Right lobe of liver (tissue), 6 donors: ENCODE measurements at places on chromosomes 6 and 20. TPM values are rescaled to one million over a fixed set of nuclear protein-coding genes. Genes with fewer than 3 reads are reported as not detected.

TRIM31 gene
- 0.40 TPM for total RNA-seq

OR2J3 gene
- total RNA-seq, result not detected

IRF4 gene
- 5.0 TPM for total RNA-seq

DNA sequence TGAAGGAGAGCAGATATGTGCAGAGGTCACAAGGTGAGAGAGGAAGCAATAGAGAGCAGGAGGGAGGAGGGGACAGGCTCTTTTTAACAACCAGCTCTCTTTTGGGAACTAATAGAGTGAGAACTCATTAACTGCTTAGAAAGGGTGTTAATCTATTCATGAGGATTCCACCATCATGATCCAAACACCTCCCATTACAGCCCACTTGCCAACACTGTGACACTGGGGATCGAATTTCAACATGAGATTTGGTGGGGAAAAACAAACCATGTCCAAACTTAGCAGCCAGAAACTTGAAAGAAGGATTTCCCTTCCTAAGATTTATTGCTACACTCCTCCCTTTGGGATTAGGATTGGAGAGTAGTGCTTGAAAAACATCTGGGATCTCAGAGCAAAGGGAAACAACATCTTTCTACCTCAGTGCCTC, 135.5 kb upstream of the PLCB4 start:
- H3K4me1 ChIP-seq, result no peaks in the 10 kb centered on the region
- no peak overlapping the region for H3K4me3 ChIP-seq
- H3K27ac ChIP-seq, result no peak overlapping the region
- H3K36me3 ChIP-seq, result no peaks in the 10 kb centered on the region
- no peaks in the 10 kb centered on the region for H3K27me3 ChIP-seq
- no peak for DNase-seq

GRCh38 chr6:83536034-83536646, 23.8 kb downstream of the PRSS35 start:
- H3K27ac ChIP-seq, result no peak overlapping the region
- H3K27me3 ChIP-seq, result no peaks in the 10 kb centered on the region
- H3K36me3 ChIP-seq, result no peaks in the 10 kb centered on the region
- H3K4me1 ChIP-seq, result no peaks in the 10 kb centered on the region
- no peak overlapping the region for H3K4me3 ChIP-seq
- peak; percentile 28 for DNase-seq

GRCh38 chr6:127762284-127762683, 138.6 kb downstream of the THEMIS start:
- no peak for DNase-seq
- H3K4me3 ChIP-seq, result no peak overlapping the region
- no peak overlapping the region for H3K27ac ChIP-seq
- H3K36me3 ChIP-seq, result no peaks in the 10 kb centered on the region
- no peaks in the 10 kb centered on the region for H3K4me1 ChIP-seq

BPIFA1 gene
- total RNA-seq, result not detected

DNA sequence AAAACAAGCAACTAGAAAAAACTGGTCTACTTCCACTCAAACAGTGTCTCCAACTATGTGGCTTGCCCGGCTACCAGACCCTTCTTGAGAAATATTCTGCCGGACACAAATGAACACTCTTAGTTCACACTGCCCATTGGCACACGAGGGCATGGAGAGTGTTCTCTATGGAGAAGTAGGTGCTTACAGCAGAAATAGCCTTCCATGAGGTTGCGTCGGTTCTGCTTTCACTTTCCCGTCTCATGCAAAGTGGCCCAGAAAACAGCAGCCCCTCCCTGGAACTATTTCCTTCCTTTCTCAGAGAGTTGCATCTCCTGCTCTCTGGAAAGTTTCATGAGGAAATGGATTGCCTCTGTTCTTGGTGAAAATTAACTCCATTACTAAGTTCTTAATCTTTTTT, 9.5 kb upstream of the HLA-DOA start:
- H3K36me3 ChIP-seq, result no peaks in the 10 kb centered on the region
- peak; percentile 64 for DNase-seq
- no peak overlapping the region for H3K4me3 ChIP-seq
- no peaks in the 10 kb centered on the region for H3K27me3 ChIP-seq
- H3K4me1 ChIP-seq, result no peaks in the 10 kb centered on the region

FAM209B gene
- not detected for total RNA-seq

SYNDIG1 gene
- total RNA-seq, result not detected

FOXS1 gene
- not detected for total RNA-seq
